ENCODE measurements at places on chromosomes 4 and X.
A peak's percentile ranks its signal among the peaks of the same experiment; 100 is the strongest.

GRCh38 chr4:81346719-81347118 is 125.0 kb downstream of the RASGEF1B start:
- DNase-seq: no peak

GRCh38 chrX:80335062-80335830 is 85.0 kb upstream of the TENT5D start:
- DNase-seq: no peak

DNA sequence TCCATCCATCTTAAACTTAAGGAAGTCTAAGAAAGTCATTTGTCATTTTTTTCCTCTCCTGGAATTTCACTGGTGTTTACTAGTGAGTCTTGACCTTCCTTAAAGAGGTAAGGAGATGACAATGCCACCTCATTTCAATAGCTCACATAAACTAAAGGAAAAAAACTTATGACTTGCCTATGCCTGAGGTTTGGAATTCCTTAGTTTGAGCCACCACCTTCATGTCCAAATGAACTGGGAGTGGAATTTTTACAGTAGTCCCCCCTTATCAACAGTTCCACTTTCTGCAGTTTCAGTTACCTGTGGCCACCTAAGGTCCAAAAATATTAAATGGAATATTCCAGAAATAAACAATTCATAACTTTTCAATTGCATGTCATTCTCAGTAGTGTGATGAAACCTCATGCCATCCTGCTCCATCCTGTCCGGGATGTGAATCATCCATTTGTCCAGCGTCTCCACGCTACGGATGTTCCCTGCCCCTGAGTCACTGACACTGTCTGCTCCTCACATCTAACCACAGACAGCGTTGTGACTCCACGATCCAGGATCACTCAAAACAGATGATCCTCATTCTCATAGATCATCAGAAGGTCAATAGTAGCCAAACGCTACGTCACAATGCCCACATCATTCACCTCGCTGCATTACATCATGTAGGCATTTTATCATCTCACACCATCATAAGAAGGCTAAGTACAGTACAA is 177.4 kb downstream of the SH3KBP1 start:
- no peak for DNase-seq

- peak; percentile 42 for DNase-seq
Observed at GRCh38 chr4:108160741-108161352, 7.9 kb downstream of the LEF1 start.

DNA sequence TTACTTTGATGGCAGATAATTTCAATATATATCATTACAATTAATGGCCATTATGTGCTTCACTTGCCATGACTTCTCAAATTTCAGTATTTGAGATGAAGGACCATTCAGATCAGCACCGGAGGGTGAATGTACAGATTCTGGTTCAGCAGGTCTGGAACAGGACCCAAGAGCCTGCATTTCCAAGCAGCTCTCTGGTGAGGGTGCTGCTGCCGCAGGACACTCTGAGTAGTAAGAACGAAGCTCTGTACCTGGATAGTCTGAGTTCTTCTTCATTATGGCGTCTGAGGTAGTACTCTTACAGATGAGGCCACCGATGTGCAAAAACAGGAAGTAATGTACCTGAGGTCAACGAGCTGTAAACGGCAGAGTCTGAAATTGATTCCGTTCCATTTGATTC is 228.2 kb downstream of the FBXW7 start:
- no peak for DNase-seq

DNA sequence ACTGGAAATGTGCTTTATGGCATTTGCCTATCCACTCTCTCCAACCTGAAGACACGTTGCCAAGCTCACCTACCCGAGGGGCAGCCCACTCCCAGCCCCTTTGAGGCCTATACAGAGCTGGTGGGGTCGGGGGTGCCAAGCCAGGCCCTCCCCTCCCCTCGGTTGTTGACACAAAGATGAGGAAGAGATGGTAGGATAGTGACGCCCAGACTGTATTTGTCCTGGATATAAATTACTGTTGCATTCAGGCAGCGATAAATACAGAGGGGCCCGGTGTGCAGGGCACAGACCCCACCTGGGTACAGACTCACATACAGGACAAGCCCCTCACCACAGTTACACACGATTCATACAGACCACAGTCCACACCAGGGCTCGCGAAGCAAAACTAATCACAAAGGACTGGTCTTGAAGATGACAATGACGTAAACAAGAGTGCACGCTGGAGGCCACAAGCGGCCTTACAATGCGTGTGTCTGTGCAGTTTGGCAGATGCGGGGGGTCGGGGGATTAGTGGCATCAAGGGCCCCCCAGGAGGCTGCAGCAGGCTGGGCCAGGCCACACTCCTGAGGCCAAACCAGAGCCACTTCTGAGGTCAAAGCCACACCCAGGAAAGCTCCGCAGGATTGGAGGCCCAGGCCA is 14.6 kb downstream of the DGKQ start:
- DNase-seq: no peak

DNA sequence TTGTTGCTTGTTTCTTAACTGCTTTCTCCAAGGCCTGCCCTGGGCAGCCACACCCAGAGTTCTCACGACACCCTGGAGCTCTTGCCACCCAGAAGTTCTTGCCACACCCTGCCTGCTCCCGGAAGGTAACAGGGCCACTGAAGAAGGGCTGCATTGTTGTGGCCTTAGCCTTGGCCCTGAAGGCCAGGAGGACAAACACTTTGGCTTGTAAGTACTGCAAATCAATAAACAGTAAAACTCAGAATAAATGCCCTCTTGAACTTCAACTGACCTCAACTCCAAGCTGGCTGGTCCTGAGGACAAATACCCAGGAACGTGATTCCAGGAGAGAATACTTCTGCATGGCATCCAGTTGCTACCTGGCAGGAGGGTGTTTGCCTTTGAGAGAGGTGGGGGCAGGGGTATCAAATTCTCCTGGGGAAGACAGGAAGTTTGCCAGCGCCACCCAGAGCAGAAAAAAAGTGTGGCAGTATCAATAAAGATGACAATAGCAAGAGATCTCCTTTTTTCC is 54.1 kb downstream of the TLR10 start:
- DNase-seq: peak; percentile 35

GRCh38 chr4:82918091-82918490 is 17.6 kb downstream of the THAP9 start:
- no peak for DNase-seq

- no peak for DNase-seq
Observed at GRCh38 chrX:11739776-11740175, 18.3 kb upstream of the MSL3 start.

- no peak for DNase-seq
Observed at GRCh38 chrX:38618180-38618579, 56.8 kb downstream of the TSPAN7 start.

DNA sequence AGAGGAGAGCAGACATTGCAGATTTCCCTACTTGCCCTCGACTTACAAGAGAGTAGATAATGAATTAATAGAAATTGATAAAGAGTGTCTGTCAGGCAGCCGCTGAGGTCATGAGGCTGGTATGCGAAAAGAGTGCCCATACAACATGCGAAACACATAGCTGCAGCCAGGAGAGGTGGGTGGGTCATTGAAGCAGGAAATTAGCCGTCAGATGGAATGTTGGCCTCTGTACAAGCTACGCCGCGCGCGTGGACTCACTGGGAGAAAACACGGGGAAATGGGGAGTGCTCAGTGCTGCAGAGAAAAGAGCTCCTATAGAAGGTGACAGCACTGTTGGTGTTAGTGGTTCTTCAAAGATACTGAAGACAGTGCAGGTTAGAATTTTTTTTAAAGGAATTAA is 125.1 kb downstream of the RAPGEF2 start:
- no peak for DNase-seq

DNA sequence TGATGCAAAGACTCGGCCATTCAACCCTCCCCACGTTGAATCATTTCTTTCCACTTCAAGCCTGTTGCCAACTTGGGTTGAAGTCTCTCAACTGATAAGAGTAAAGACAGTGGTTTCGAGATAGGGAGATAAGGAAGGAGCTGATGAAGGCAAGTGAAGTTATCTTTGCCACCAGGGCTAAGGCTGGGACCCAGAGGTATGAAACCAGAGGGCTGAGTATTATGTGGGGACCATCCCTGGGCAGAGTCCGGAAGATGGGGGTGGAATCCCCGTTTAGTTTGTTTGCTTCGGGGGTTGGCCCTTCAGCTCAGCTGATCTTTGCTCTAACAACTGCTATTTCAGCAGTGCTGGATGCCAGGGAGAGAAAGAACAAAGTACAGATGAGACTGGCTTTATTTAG is 2.3 kb upstream of the XPNPEP2 start:
- no peak for DNase-seq

GRCh38 chr4:110134269-110134869 is 64.0 kb downstream of the ELOVL6 start:
- no peak for DNase-seq

GRCh38 chrX:78650906-78651437 is 8.2 kb downstream of the RTL3 start:
- no peak for DNase-seq

- no peak for DNase-seq
Observed at GRCh38 chrX:56986138-56986537, 9.2 kb downstream of the SPIN3 start.

GRCh38 chr4:119652998-119653397 is 24.4 kb upstream of the PDE5A start:
- DNase-seq: no peak

DNA sequence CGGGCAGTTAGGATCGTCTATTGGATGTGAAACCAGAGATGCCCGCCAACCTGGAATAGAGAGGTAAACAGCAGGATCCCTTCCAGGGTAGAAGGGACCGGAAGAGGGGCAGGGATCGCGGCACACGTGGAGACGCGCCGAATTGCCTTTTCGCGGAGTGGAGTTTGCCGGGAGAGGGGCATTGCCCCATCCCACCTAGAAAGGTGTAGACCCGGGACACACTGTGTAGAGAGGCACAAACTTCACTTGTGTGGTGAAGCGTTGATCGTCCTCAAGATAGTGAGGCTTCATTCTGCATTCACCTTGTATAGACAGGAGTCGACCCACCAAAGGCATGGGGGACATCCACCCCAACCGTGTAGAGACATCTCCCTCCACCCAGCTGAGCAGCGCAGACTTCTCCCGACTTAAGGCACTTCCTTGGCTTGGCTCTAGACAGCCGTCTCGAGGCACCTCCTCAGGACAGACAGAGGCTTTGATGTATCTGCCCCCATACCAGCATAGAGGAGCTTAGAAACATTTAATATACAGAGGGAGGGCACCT is 410 bp downstream of the GNL3L start:
- no peak for DNase-seq

- no peak for DNase-seq
Observed at GRCh38 chrX:107714206-107714891, 61.2 kb downstream of the TSC22D3 start.

DNA sequence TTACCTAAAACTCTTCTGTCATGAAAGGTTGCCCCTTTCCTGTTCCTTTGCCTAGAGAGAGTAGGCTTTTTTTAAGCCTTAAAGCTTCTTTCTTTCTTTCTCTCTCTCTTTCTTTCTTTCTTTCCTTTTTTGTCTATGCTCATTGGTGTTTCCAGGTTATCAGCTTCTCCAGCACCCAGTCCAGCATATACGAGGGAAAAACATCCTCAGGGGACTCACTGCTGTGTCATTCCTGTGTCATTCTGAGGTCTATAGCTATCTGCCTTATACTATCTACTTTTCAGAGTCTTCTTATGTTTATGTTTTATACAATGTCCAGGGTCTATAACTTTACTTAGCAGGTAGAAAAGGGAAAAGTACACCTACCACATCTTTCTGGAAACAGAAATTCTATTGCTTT is 10.5 kb upstream of the USP27X start:
- no peak for DNase-seq

GRCh38 chr4:123398853-123399626 is 2.4 kb downstream of the SPRY1 start:
- peak; percentile 57 for DNase-seq
